ENCODE measurements at places on chromosomes 7 and 10.

- DNase-seq: no peak
Measured at GRCh38 chr10:114593816-114594468, 64.1 kb downstream of the ABLIM1 start.

GRCh38 chr7:17307558-17307957 is 9.1 kb downstream of the AHR start:
- DNase-seq: no peak

DNA sequence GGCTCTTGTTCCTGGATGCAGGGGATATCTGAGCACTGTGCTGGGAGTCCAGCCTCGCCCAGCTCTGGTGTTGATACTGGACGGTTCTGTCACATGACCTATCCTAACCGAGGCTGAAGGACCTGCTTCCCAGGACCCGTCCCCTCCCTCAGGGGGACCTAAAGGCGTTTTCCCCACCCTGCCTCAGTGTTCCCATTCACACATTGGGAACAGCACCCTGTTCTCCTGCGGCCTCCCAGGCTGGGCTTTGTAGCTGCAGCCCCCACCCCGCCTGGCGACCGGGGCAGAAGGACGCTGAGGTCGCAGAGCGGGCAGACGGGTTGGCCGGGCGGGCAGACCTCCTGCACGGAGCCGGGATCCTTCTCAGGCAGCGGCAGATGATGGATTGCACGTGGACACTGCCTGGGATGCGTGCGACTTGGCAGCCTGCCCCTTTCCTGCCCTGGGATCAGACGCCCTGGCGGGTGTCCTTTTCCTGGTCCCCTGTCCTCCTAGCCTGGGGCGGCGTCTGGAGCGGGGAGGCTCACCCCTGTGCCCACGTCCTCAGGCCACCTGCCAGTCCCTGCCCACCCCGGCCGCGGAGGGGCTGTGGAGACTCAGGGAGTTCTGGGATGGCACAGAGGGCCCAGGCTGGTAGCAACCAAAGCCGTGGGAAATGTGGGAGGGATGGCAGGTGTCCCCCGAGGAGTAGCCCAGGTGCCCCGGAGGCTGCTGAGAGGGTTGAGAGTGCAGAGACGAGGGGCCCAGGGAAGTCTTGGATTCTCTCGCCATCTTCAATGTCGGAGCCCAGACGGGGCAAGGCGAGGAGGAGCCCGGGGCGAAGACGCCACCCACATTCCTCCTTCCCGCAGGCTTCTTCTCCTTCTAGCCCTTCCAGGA is 17.2 kb upstream of the PSMG3 start:
- DNase-seq: no peak

GRCh38 chr10:113228530-113228929 is 278.5 kb downstream of the TCF7L2 start:
- DNase-seq: no peak

DNA sequence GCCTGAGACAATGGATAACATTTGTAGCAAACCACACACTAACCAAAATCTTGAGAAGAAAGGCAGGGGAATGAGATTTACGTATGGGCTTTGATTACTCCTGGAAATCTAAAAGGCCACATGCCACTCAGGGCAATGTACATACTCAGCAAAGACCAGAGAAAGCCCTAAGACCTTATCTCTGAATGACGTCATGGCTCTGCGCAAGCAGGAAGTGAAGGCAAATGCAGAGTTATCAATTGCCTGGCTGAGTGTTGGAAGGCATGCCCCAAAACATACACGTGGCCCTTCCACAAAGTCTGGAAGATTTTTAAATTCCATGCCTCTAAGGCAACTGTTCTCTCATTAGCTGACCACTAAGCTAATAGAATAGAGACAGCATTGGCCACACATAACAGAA is 90.9 kb upstream of the NRBF2 start:
- no peak for DNase-seq

DNA sequence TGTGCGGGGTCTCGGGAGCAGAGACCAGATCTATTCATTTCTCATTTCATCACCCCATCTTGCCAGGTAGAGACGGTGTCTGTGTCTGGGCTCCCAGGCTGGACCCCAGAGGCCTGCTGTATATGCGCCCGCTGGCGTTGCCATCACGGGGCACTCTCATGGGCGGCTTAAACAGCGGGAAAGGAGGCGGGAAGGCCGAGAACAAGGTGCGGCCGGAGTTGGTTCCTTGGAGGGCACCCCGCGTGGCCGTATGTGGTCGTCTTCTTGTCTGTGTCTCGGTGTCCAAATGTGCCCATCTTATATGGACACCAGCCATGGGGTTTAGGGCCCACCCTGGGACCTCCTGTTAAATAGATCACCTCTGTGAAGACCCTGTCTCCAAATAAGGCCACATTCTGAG is 2.1 kb upstream of the CFAP46 start:
- no peak for DNase-seq

- DNase-seq: no peak
Measured at GRCh38 chr7:96503597-96503996, 181.7 kb upstream of the SLC25A13 start.

DNA sequence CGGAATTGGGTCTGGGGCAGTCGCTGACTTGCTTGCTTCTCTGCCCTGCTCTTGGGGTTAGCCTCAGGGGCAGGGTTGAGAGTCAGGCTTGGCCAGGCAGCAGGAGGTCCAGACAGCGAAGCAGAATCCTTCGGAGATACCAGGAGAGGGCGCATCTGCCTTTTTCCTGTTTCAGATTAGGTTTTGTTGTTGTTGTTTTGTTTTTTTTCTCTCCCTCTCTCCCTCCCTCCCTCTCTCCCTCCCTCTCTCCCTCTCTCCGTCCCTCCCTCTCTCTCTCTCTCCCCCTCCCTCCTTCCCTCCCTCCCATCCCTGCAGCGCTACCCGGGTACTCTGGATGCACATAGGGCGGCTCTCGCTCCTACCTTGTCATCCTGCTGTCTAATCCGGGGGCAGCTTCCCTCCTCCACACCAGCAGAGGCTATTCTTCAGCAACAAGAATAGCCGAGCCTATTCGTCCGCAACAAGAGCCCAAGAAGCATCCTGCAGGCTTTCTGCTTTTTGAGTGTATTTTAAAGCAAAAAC is 758 bp upstream of the OPTN start:
- peak; percentile 40 for DNase-seq

GRCh38 chr10:59808896-59809643 is 55.8 kb upstream of the MRLN start:
- DNase-seq: peak; percentile 78

DNA sequence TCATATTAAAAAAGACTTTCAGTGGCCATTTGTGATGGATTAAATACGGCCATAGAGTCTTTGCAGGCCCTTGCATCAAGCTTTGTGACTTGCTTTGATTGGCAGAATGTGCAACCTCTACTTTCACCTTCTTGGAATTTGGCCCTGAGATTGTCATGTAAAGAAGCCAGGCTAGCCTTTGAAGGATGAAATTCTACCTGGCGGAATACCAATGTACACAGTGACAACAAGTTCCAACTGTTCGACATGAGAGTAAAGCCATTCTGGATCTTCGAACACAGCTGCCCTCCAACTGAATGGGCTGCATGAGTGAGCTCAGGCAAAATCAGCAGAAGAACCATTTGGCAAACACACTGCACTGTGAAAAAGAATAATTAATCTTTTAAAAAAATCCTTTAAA is 321.3 kb downstream of the PHF14 start:
- DNase-seq: no peak

GRCh38 chr10:75585294-75585693 is 153.9 kb downstream of the LRMDA start:
- DNase-seq: no peak

- no peak for DNase-seq
Measured at GRCh38 chr7:114070246-114070645, 151.4 kb upstream of the PPP1R3A start.

- DNase-seq: peak; percentile 62
Measured at GRCh38 chr10:119270762-119271366, 63.5 kb downstream of the GRK5 start.

DNA sequence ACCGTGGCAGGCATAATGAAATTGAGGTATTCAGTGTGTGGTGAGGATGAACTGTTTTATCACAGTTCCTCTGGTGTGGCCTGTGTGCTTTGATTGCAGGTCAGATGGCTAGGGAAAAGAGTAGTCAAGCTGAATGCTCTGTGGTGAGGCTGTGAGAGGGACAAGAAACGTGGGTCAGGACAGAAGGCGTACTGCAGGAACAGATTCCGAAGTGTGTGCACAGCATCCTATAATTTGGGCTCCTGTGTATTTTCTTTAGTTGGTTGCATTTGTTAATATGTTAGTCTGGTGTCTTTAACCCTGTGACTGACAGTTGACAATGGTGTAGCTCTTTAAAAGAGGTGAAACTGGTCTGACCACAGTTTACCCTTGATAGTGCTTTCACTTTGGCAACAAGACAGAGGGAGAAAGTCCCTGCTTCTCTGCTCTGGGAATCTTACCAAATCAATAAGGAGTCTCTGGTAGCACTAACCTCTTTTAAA is 76.5 kb downstream of the AUTS2 start:
- no peak for DNase-seq

DNA sequence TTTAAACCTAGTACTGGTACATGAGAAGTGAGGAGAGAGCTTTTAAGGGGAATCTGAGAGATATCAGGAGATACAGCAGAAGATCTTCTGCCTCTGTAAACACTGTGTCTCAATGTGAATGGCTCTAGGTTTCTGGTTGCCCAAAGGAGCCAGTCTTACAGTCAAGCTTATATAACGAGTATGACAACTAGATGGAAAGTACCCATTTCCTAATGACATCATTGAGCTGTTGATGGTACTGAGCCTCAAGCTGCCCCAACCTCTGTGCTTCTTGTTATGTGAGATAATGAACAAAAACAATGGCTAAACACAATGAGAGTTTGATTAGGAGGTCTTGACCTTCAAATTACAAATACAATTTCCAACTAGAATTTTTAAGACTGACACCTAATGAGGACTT is 451.5 kb downstream of the SORCS1 start:
- no peak for DNase-seq

DNA sequence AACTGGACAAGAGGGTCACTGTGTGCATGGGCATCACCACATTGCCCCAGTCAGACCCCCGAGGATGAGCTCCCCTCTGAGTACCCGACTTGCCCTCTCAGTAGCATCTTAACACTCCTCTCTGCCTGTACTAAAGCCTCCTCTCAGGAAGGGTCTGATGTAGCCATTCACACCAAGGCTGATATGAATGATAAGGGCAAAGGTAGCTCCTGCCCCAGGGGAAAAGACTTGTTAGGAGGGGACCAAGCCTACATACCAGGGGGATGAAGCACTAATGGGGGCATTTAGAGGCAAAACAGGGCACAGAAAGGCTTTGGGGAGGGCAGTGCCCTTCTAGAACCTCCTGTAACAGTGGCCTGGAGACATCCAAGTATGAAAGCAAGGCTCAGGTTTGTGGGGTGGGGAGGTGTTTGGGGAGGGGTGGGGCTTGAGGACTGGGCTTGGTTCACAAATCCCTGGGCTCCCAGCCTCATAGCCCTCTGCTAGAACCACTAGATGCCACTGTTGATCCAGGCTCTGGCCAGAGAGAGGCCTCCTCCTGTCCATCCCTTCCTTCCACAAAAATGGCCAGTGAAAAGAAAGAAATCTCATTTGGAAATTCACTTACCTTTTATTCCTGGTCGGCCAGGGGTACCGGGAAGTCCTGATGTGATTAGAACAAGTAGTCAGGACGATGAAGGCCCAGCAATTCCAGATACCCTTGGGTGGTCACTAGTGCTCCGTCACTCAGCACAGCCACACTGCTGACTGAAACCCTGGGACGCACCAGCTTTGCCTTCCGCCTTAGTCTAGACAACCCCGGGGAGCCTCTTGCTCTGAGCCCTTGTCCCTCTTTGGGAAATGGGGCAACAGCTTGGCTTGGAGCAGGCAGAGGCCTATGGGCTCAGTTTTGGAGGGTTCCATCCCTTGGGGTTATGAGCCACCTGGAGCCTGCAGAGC is 40.3 kb downstream of the COL17A1 start:
- DNase-seq: no peak

DNA sequence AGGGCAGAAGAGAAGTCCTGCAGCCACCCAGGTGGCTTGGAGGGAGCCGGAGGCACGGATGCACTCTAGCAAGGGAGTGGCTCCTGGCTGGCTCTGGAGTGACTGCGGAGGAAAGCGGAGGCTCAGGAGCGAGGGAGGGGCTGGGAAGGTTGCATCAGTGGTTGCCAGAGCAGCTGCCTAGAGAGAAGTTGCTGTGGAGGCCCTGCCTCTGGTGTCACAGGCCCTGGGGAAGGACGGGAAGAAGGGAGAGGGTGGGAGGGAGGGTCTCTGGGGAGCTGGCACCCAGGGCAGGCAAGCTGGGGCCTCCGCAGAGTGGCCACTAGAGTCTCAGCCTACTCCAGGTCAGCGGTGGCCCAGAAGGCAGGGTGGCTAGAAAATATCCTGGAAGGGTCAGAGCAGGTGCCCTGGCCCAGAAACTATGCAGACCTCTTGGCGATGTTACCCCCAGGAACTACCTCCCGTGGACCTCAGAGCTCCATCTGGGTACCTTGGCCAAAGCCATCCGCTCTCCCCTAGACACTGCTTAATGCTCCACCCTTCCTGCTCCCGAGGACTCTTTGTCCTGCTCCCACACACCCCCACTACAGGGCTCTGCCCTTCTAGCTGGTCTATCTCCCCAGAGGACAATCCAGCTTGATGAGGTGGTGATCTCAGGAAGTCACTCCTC is 164.3 kb downstream of the NRF1 start:
- DNase-seq: no peak

- DNase-seq: peak; percentile 74
Measured at GRCh38 chr7:23570592-23571200, 26.5 kb upstream of the CCDC126 start.

GRCh38 chr10:1422275-1422674 is 315.1 kb downstream of the ADARB2 start:
- DNase-seq: no peak

DNA sequence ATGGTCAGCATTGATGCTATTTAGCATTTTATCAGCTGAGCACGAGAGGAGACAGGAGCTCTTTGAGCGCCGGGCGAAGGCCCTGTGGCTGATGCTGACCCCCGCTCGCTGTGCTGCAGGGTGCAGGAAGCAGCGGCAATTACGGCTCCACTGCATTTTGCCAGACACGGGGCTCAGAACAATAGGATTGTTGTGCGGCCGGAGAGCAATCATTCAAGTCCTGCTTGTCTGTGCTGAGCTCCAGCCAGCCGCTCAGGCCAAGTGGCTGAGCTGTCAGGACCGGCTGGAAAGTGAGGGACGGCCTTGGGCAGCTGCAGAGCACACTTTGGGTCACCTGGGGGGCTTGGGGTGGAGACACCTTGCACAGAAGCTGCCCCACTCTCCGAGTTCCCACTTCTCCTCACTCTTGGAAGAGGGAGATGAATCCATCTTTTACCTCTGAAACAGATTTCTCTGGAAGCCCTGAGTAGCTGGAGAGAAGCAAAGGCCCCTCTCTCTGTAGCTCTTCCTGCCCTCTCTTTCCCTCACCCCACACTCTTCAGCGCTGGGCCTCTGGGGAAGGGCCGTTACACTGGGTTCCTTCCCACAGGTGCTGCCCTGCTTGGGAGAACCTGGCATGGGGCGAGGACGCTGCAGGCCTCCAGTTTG is 17.3 kb upstream of the ADARB2 start:
- DNase-seq: no peak

DNA sequence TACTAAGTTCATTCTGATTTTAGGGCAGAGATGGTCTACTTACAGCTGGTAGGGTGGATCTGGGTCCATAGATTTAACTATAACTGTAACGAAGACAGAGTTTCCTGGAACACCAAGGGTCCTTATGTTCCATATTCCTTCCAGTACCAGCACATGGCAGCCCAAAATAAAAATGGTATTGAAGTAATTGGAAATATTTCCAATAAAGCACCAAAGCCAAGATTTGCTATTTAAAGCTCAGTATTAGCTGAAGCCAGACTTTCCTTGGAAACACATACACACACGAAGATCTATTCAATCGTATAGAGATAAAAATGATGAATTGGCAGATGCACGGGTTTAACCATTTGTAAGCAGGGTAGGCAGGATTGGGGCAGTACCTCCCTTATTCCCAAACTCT is 289.1 kb upstream of the SORCS1 start:
- DNase-seq: no peak

- DNase-seq: no peak
Measured at GRCh38 chr7:47227762-47228177, 354.1 kb downstream of the TNS3 start.

Measured in stimulated activated CD4-positive, alpha-beta T cell treated with anti-CD3 and anti-CD28 coated beads, Interleukin-2, amount 100 ng/mL, for 24 hours (primary cell).